ENCODE measurements at places on chromosomes 16 and 17.
A peak's percentile ranks its signal among the peaks of the same experiment; 100 is the strongest.

- DNase-seq = no peak
Observed at GRCh38 chr16:727291-727977, 528 bp downstream of the HAGHL start.

- DNase-seq = no peak
Observed at GRCh38 chr17:74431568-74432423, at the start of gene GPRC5C. TSS of gene GPRC5C (plus strand) at chr17:74432088. CDS start at chr17:74439777, 7,689 bp downstream.

DNA sequence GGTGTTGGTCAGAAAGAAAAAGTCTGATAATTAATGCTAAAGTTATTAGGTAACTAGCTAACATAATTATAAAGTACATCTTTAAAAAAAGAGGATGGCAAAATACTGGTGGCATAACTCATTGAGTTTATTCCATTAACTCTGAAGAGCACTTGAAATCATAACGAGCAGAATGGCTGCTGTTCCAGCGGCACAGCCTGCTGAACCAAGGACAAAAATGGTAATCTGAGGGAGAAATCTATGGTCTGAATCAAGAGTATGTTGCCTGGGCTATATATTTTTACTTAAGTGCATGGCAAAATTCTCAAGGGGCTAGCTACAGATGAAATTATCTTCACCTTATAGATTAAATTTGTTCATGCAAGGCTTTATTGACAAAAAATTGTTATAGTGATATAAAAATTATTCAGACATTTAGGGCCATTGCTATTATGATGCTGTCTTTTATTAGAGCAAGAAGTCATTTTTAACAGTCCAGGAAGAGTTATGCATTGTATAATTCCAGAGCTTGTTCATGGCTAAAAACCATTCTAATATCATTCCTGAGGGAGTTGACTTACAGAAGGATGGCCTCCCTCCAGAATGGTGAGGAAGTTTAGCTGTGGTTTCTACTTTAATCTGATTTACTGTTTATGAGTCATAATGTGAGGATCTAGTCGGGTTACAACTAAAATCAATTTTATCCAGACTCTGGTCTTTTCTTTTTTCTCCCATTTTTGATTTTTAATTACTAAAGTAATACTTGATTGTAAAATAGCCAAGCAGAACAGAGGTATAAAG lies 41.4 kb upstream of the ANKFN1 start:
- DNase-seq = no peak

- no peak for DNase-seq
Observed at GRCh38 chr16:132120-132519, 6.4 kb downstream of the NPRL3 start.

DNA sequence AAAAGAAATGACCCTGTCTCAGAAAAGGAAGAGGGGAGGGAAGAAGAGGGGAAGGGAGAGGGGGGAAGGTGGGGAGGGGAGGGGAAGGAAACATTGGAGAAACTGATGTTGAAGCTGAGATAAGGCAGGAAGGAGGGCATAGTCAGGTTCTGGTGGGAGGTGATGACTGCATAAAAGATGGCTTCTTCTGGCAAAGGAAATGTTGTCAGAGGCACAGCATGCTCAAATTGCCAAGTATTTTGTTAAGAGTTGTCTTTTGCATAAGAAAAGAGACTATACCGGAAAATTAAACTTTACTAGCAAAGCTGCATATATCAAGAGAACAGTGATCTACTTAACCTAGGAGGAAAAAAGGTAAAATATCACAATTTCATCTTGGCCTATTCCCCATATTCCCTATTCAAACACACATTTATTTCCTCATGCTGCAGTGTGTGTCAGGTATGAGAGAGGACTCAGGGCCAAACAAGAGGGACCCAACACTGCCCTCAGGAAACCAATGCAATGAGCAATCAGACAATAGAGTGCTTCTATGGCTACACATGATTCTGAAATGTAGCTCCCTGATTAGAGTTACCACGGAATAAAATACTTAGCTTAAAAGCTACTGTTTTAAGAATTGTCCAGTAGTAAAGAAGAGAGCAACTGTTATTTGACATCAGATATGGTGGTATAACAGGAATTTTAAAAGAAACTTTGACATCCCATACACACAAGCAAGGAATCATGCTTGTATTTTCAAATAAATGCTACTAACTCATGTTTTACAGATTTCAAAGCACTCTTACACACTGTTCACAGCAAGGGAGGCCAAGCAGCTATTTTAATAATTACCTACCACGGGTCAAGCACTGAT lies 80.9 kb downstream of the PARN start:
- DNase-seq = no peak

- DNase-seq = no peak
Observed at GRCh38 chr17:82687871-82688270, 10.6 kb downstream of the RAB40B start.

DNA sequence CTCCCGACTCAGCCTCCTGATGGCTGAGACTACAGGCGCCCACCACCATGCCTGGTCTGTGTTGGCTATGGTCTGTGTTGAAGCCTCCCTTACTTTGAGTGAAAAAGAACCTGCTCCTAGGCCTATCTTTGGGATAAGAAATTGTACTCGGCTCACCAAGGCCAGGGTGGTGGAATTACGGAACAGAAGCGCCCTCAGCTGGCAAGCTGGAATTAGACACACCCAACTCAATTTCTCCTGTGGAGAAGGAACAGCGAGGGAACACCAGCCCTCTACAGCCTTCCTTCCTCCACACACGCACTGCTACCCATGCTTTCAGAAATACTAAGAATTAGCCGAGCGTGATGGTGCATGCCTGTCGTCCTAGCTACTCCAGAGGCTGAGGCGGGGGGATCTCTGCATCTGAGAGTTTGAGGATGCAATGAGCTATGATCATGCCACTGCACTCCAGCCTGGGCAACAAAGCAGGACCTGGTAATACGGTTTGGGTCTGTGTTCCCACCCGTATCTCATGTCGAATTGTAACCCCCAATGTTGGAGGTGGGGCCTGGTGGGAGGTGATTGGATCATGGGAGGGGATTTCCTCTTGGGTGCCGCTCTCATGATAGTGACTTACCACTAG lies 40.1 kb upstream of the RBBP6 start:
- no peak for DNase-seq

GRCh38 chr17:57010487-57010886 lies 32.6 kb downstream of the SCPEP1 start:
- DNase-seq = no peak

- DNase-seq = no peak
Observed at GRCh38 chr16:22232277-22233036, 26.4 kb downstream of the EEF2K start.

- DNase-seq = no peak
Observed at GRCh38 chr17:67615011-67615561, 102.7 kb upstream of the NOL11 start.

- no peak for DNase-seq
Observed at GRCh38 chr16:48121276-48121675, 34.5 kb downstream of the ABCC12 start.

DNA sequence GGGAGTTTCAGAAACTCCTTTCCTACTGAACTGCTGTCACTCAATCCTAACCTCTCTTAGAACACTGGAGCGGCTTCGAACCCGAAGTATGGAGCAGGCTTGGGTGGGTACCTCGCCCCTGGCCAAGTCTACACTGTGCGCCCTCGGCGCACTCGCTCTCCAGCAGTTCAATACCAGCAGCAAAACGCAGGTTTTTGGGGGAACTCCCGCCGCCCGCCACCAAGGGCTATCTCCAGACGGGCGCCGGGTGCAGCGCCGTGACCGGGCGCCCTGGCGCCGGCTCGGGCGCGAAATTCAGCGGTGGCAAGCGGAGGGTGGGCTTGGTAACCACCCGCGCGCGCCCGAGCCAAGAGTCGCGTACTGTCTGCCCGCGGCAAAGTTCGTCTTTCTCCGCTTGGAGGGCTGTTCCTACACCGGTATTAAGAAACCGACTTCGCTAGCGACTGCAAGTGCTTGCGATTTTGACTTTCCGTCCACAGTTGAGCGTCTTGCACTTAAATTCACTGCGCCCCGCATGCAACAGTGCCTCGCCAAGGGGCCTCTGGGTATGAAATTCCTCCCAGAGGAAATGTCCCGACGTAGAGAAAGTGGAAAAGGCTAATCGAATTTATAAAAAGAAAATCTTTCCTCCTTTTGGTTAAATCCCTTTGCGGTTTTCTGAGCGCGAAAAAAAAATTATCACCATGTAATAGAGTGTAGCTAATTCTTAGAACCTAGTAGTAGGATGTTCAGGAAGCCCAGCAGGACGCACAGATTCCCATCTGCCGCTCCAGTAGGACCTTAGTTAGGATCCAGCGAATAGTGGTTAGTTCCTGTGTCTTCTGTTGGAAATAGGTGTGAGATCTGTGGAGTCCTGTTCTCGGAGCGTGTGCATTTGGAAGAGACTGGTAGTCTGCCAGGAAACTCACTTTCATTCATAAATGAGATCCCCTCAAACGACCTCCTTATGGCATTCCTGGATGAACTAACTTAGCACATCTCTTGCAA lies 5.0 kb upstream of the SALL1 start:
- no peak for DNase-seq

GRCh38 chr17:40953881-40954280 lies 12.9 kb downstream of the KRT39 start:
- no peak for DNase-seq

DNA sequence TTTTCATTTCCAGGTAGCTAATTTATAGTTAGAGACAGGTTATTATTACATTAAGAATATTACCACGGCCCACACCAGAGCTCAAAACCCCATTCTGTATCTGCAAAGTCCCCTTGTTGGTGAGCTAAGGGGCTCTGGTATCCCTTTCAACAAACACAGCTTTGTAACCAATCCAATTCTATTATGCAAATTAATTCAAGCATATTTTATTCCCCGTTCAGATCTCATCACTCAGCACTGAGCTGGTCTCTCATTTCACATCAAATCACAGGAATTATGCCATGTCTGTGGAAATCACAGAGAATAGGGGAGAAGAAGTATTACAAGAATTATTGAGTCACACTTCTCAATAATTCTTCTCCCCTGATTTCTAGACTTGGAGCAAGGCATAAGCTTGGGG lies 111.7 kb downstream of the CDH11 start:
- DNase-seq = no peak

GRCh38 chr16:6498858-6499257 lies 833.8 kb upstream of the RBFOX1 start:
- DNase-seq = no peak

GRCh38 chr16:66152181-66152580 lies 214.3 kb upstream of the CDH5 start:
- DNase-seq = no peak

DNA sequence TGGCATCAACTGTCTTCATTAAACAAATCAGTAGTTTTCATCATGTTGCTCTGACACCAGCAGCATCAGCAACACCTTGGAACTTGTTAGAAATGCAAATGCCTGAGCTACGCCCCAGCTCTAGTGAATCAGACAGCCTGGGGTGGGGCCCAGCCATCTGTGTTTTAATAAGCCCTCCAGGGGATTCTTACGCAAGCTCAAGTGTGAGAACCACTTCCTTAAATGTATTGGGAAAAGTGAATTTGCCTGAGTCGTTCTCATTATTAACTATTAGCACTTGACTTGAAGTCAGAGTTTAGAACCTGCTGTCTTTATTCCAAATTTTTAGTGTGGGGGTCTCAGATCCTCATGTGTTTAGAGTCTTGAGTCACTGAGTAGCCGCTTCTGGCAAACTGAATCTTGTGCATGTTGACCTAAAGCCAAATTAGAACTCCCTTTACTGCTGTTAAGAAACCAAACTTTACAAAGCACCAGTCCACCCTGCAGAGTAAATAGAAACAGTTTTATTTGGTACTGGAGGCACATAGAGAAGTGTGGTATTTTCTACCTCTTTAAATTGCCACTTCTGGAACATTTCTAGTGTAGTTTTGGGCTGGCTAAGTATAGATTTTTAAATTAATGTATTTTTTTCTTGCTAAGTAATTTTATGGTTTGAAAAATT lies 137.4 kb upstream of the COX10 start:
- no peak for DNase-seq

- DNase-seq = peak; percentile 53
Observed at GRCh38 chr16:1102921-1103635, 7.0 kb upstream of the C1QTNF8 start.

DNA sequence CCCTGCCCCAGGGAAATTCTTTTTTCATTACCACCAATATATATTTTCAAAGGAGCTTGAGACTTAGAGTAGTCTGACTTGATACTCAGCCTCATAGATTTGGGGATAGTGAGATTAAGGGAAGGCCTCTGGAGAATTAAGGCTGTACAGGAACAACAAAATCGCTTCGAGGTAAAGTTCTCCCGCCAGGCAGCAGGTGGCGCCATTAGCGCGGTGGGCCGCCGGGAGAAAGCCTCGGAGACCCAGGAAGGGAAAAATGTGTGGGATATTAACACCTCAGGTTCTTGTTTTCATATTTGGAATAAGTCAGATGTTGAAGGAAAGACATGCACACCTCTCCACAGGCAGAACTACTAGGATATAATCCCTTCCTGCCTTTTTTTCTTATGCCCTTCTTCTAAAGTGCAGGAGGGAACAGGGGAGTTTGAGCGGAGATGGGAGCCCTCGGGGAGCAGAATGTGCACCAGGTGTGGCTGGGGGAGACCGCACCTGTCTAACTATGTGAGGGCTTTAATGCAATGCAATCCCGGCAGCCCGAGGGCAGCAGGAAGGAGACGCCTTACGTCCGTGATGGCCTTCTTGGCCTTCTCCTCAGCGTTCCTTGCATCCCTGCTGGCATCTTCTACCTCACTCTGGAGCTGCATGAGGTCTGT lies 25.9 kb downstream of the MYH3 start:
- no peak for DNase-seq

GRCh38 chr16:55634193-55634592 lies 21.6 kb upstream of the SLC6A2 start:
- no peak for DNase-seq

DNA sequence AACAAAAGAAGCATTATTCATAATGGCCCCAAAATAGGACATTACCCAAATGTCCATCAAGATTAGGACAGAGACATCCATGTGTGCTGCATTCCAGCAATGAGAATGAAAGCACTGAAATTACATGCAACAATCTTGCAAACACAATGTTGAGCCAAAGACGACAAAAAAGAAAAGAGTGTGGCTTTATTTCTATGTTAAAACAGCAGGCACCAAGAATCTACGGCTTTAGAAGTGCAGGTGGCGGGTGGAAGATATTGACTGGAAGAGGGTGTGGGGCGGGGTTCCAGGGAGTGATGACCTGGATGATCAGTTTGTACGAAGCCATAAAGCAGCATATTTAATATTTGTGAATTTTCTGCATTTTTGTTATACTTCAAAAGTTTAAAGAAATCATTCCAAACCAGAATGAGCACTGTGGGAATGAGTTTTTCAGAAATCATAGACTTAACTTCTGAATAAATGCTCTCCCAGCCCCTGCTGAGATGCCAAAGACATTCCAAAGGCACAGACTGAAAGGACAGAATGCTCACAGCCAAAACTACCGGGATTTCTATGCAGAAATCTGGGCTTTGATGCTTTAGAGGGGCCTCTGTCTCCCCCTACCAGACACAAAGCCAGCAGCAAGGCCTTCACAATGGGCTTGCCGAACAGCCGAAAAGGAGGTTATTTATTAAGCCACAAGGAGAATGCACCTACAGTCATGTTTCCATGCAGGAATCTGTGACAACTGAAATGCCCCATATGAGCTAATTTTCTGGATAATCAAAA lies 361.6 kb downstream of the GRIN2A start:
- DNase-seq = no peak

GRCh38 chr17:39270923-39271322 lies 45.2 kb upstream of the STAC2 start:
- DNase-seq = no peak

All from central memory CD8-positive, alpha-beta T cell (primary cell).